ENCODE measurements at places on chromosomes 16 and 17.
A peak's percentile ranks its signal among the peaks of the same experiment; 100 is the strongest.

DNA sequence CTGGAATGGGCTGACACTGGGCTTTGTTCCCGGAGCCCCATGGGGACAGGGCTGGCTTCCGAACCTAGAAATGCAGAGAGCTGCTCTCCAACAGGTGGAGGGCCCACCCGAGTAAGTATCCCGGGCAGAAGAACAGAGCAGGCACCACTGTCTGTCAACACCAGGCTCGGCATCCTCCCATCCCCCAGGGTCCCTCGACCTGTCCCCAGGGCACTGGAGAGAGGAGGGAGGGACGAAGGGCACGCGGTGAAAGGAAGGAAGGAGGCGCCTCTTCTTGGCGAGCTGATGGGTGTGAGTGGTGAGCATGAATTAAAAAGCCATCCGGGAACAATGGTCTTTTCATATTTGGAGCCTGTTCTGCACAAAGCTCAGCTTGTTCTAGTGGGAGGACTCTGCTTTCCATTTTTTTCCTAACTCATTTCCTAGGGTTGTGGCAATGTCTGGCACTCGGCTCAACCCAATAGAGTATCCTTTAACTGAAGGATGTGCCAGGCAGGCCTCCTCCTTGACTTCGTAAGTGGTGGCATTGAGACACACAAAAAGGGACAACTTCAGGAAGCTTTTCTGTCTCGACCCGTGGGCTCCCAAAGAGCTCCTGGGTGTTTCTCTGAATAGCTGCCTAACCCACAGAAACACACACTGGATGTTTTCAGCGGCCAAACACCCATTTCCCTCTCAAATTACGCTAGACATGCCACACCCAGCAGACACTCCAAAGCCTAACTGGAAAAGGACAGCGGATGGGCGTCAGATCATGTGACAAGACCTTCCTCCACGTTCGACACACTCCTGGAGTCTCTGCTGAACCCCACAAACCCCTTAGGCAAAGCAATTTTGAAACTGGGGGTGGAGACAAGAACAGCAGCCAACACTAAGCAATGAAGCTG, 47.7 kb downstream of the ZFHX3 start:
- no peak for DNase-seq

DNA sequence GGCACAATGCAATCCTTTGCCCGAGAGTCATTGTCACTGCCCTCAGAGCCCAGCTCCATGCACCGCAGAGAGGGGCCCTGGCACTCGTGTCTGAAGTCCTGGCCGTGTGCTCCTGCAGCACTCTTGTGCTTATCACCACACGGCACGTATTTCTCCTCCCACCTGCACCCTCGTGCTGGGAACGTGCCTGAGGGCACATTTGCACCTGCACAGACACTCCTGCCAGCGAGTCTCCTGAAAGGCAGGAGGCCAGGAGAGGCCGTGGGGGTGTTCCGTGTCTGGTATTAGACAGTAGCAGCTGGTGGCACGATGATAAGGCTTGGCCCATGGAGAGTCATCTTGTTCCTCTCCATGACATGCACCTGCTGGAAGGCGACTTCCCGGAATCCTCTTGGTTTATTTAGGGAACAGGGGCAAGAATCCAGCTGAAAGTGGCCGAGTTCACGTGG, 3.4 kb upstream of the ACSF3 start:
- no peak for DNase-seq

DNA sequence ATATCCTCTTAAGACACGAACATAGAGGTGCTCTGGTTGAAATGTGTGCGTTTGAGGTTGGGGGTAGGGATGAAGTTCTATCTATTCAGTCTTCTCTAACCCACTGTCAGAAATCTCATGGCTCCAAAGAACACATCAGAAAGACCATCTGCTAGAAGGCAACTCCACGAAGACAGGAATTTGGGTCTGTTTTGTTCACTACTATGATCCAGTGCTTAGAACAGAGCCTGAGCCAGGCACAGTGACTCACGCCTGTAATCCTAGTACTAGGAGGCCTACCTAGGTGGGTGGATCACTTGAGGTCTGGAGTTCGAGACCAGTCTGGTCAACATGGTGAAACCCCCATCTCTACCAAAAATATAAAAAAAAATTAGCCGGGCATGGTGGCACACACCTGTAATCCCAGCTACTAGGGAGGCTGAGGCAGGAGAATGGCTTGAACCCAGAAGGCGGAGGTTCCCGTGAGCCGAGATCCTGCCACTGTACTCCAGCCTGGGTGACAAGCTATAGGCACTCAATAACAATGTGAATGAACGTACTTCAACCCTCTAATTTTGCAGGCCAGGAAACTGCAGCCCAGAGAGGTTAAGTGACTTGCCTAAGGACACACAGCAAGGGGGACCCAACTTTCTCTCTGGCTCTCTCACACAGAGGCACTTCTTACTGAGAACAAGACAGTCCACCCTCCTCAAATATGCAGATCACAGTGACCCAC, 2.3 kb downstream of the CASKIN2 start:
- DNase-seq: no peak

DNA sequence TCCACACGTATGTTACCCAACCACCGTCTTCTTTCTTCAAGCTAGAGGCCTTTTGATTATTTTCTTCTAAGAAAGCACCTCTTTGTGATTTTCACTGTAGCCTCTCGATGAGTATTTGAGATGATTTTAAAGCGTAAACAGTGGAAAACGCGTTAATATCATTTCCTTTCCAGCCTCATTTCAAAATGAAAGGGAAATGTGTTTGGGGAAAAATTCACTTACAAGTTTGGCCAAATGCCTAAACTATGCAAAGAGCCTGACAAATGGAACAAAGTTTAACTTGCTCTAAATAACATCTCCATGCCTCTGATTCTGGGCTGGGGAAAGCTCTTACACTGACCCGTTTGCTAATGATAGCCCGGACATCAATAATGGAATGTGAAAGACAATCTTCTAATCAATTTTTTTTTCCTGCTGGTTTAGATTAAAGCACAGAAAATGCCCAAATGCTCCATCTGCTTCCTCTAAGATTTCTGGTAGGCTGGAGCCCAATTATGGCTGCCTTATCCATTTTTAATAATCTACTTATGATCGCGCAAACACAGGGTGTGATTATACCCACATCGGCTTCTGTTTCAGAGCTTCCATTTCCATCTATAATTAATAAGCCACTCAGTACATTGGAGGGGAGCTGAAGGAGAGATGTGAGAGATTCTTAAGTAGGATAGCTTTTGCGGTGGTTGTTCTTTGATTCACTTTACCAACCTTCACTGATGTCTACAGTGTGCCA, 43.5 kb downstream of the HS3ST2 start:
- no peak for DNase-seq

GRCh38 chr17:78493450-78493849, 83.7 kb downstream of the DNAH17 start:
- DNase-seq: no peak

- DNase-seq: no peak
Observed at GRCh38 chr16:82379551-82379950, 209.5 kb upstream of the MPHOSPH6 start.

- DNase-seq: no peak
Observed at GRCh38 chr16:2743007-2743810, 9.2 kb upstream of the SRRM2 start.

GRCh38 chr16:27726621-27727261, 176.8 kb downstream of the KATNIP start:
- no peak for DNase-seq

- peak; percentile 82 for DNase-seq
Observed at GRCh38 chr17:38349097-38349730, 2.4 kb upstream of the SOCS7 start.

DNA sequence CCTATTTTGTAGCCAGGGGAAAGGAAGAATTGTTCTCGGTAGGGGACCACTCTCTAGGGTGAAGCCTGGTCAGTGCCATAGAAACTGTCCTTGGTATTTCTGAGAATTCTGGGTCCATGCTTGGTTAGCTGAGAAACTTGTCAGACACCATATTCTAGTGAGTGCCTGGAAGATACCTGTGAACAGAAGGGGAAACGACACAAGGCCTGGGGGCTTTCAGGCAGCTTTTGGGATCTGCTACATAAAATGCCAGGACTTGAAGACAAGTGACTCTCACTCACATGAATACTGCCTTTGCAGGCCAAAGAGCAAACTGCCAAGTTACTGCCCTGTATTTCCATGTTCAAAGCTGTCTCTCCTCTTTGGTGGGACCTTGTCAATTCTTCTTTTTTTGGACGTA, 18.3 kb downstream of the ODF4 start:
- DNase-seq: no peak

- peak; percentile 70 for DNase-seq
Observed at GRCh38 chr16:87855852-87856715, 13.2 kb downstream of the SLC7A5 start.

- peak; percentile 51 for DNase-seq
Observed at GRCh38 chr16:87926246-87927194, 9.8 kb downstream of the CA5A start.

DNA sequence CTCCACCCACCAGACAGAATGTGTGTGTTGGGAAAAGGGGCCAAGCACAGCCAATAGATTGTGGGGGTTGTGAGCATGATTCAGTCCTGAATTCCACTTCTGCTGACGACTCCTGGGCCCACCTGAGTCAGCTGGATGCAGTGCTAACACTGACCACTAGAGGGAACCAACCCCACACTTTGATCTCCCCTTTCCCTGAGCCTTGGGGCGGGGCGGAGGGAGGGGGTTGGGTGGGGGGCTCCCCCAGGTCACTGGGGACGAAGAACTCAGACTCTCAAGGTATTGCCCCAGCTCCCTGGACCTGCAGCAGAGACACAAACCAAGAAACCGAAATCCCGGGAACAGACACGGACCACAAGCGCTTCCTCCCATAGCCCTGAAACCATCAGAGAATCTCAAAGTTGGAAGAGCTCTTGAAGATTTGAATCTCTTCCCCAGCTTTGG, 621 bp upstream of the CSHL1 start:
- DNase-seq: peak; percentile 39

- no peak for DNase-seq
Observed at GRCh38 chr17:44850612-44851011, 2.9 kb downstream of the HIGD1B start.

GRCh38 chr17:71032746-71033273, 863.5 kb downstream of the KCNJ2 start:
- no peak for DNase-seq

DNA sequence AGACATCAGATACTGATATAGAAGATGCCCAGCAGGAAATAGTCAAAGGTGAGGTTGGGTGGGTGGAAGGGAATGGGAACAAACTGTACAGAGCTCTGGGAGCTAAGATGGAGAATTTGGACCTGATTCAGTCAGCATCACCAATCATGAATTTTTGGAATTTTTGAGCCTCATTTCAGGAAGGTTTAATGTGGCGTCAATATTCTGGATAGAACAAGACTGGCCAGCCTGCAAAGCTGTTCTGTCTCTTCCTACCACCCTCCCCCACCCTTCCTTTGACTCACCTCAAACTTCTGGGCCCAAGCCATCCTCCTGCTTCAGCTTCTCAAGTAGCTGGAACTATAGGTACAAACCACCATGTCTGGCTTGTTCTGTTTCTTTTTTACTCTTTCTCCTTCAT, 32.6 kb downstream of the CTCF start:
- DNase-seq: no peak
